ENCODE measurements at places on chromosomes 6 and 20.

- DNase-seq: no peak
These were observed 31.5 kb downstream of the RRBP1 start for GRCh38 chr20:17650301-17651128.

GRCh38 chr6:90127595-90127994 lies 169.0 kb downstream of the BACH2 start:
- no peak for DNase-seq

GRCh38 chr6:166677941-166678340 lies 50.9 kb upstream of the RPS6KA2 start:
- DNase-seq: no peak

GRCh38 chr6:28696682-28697081 lies 171.0 kb downstream of the GPX5 start:
- DNase-seq: no peak

GRCh38 chr20:50916257-50916656 lies 15.0 kb downstream of the ADNP start:
- peak; percentile 9 for DNase-seq

Measured in OCI-M1 (cell line).